ENCODE measurements at places on chromosomes 7 and 10.

GRCh38 chr7:36348256-36348655 lies 41.4 kb upstream of the ANLN start:
- DNase-seq: no peak

DNA sequence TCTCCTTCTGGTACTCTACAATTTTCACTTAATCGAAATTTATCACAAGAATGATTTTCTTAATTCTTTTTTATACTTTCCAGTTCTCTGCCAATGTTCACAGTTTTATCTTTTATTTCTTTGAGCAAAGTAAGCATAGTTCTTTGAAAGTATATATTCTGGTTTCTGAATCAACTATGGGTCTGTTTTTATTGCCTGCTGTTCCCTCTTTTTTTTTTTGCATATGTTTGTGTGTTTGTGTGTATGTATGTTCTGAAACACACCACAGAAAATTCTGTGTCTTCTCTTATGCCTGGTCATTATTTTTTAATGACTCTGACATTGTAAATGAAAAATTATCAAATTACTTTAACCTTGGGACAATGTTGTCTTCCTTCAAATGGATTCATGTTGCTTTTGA lies 15.9 kb upstream of the TMEM273 start:
- no peak for DNase-seq

- DNase-seq: no peak
Measured at GRCh38 chr7:43072530-43072929, 39.9 kb upstream of the HECW1 start.

- DNase-seq: no peak
Measured at GRCh38 chr10:46309511-46310142, 22.8 kb downstream of the ANTXRL start.

DNA sequence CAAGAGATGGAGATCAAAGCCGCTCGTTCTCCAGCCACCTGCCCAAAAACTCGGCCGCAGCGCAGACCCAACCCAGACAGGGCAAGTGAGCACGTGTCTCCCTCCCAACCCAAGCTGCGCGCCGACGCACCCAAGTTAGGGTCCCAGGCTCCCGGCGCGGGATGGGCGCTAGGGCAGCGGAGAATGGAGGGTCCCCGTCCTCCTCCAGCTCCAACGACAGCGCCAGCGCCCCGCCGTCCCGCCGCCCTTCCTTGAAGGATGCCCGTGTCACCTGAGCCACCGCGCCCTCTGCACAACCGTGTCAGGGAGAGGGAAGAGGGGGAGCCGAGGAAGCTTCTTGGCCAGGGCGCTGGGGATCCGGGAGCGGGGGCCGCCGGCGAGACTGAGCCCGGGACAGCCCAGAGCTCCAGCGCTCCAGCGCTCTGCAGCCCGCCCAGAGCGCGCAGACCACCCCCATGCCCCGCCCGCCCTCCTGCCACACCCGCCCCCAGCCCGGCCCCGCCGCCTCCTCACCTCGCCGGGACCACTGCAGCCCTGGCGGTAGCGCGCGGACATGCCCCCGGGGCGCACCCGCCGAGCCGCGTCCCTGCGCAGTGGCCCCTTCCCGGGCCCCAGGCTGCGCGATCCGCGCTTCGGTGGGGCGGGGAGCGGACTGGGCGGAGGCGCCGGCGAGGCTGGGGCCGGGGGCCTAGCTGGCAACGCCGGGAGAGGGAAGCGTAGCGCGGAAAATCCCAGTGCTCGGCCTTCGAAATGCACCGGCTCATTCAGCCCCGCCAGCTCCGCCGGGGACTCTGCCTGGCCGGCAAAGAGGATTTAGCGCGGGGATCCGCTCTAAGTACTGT lies at the start of gene SLC16A12:
TSS of gene SLC16A12 (minus strand) at position 424 of the 842 bp plus-strand sequence. CDS start 73,016 bp downstream, outside the sequence.
- DNase-seq: no peak

GRCh38 chr7:130996205-130996832 lies 262.3 kb upstream of the KLF14 start:
- DNase-seq: no peak

All from CD4-positive, alpha-beta T cell treated with Interleukin-15 for 1 hour (primary cell).